Inflammatory macrophage (primary cell): ENCODE measurements at places on chromosomes 3 and 15.
A peak's percentile ranks its signal among the peaks of the same experiment; 100 is the strongest.

DNA sequence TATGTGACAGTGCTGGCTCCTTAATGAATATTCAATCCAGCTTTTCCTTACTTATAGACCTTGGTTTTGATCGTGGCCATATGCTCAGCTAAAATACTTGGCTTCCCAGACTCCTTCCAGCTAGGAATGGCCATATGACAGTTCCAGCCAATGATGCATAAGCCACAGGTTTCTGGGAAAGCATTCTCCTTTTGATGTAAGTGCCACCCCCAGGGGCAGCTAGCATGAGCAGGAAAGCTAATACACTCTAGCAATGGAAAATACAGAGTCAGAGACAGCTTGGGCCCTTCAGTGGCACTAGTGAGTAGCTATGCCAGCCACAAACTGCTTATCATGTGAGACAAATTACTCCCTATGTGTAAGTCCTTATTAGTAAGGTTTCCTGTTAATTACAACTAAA lies 26.7 kb downstream of the TBC1D2B start:
- no peak for DNase-seq

DNA sequence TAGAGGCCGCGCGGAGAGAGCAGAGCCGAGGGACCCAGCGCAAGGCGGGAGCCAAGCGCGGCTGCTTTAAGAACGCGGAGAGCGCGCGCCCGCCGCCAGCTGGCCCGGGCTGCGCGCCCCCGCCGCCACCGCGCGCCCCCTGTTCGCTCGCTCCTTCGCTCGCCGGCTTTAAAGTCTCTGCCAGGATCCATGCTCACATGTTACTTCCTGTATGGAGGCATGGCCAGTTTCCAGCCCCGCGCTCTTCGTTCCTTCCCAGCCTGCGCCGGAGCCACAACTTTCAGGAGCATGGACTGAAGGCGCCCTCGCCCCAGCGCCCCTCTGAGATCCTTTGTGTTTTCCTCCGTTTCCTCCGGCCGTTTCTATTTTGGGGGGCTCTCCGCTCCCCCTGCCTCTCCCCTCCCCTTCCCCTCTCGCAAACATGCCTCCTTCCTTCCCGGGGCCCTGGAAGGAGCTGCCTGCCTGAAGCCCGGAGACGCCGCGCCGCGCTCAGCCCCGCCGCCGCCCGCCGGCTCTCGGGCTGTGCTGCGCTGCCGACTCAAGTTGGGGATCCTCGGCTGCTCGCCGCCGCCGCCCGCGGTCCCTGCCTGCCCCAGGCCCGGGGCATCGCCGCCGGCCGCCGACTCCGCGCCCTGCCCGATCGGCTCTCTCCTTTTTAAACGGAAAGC lies at the start of gene PTPRG:
PTPRG (plus strand) TSS at position 198 of the 668 bp plus-strand sequence. CDS start 717 bp downstream, outside the sequence.
- no peak for DNase-seq

DNA sequence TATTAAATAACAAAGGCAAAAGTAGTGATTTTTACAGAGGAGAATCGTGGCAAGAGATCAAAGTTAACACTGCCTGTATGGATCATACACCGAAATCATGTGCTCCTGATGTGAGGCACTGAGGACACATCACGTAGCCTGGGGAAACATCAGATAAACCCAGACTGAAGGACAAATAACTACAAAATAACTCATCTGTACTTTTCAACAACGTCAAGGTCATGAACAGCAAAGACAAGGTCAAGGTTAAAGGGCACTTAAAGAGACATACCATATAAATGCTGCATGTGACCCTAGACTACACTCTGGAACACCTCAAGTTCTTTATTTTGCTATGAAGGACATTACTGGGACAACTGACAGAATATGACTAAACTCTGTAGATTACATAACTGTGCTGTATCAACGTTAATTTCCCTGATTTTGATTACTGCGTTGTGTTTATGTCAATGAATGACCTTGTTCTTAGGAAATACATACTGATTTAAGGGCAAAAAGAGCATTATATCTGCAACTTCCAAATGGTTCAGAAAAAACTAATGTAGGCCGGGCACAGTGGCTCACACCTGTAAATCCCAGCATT lies 48.1 kb downstream of the CHSY1 start:
- DNase-seq, result no peak

DNA sequence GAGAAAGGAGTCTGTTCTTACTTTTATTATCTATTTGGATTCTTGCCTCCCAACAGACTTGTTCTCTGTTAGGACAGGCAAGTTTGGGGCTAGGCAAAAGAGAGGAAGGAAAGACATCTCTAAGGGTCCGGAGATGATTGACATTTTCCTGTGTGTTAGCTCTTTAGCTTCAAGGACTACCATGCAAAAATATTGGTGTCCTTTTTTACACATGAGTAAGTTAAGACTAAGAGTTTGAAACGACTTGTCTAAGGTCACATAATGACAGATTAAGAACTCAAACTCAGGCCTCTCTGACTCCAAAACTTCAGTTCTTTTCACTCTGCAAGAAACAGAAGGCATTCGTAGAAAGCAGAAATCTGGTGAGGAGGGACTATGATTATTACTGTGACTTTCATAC lies 5.9 kb downstream of the LMCD1 start:
- DNase-seq, result no peak

DNA sequence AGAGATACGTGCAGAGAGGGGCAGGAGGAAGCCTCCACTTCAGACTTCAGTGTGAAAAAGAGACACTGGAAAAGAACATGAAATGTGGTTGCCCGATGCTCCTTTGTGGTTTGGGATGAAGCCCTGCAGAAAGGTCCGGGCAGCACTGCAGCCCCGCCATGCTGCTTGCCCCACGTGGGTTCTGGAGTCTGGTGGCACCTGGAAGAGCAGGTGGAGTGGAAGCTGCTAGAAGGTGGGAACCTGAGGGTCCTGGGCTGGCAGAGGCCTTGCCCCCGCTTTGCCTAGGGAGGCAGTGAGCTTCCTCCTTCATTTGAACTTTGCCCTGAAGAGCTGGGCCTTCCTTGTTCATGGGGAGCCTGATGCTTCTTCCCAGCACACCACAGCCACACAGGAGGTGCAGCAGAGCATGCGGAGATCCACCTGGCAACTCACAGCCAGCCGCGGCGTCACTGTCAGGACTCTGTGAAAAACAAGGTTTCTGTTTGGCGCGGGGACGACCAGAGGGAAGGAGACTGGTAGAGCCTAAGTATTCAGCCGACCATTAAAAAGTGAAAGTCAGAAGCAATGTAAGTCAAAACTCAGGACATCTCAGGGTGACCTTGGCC lies 59.0 kb downstream of the APBA2 start:
- DNase-seq, result no peak

DNA sequence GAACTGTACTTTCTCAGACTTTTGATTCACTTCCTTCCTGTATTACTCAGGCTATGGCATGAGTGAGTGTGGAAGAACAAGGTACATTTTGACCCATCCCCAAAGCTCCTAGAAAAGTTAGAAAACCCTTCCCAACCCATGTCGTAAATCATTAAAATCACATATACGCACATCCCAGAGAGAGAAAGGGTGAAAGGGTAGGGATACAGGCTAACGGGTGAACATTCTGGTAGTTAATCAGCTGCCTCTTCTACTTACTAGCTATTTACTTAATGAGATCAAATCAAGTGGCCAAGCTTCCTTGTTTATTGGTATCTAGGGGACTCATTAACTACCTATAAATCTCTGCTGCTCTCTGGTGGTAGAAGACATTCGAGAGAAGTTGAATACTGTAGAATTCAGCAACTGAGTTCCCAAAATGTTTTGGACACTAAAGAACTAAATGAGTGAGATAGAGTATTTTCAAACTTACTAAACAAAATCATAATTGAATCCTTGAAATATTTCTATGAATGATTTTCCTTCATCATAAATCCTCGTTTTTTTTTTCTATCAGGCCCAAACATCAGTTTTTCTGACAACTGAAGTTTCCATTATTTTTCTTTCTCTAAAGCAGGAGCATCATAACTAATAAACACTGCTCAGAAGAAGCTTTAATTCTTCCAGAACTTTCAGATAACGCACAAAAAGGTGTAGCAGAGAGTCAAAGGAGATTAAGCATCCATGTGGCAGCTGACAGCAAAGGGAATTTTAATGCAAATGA lies 124.2 kb downstream of the IMPG2 start:
- peak; percentile 30 for DNase-seq
